ENCODE measurements at places on chromosomes 11 and 22.

DNA sequence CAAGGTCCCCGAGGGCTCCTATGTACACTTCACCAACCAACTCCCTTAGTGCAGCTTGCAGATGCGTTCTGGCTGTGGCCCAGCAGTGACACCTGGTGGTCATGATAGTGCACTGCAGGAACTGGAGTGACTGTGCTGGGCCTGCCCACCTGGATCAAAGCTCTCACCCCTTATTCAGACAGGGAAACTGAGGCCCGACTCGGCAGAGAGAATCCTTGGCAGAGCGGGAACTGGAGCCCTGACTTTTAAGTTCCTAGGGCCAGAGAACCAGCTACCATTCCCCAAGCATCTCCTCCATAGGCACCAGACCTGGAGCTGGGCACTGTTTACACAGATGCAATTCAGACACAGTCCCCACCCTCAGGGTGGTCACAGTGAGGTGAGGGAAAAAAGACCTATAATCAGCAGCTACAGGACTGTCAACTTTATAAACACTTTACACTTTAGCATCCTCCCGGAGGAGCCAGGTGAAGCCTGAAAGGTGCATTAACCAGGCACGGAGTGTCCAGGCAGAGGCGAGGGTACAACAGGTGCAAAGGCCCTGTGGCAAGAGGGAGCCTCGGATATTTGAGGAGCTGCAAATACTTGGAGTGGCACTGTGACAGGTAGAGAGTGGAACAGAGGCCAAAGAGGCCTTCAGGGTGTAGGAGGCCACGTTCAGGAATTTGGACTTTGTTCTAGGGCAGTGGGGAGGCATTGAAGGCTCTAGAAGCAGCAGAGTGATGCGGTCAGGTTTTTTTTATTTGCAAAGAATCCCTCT is 22.0 kb downstream of the RHBDD3 start:
- DNase-seq, result peak; percentile 67

GRCh38 chr11:44359162-44359561 is 49.2 kb upstream of the ALX4 start:
- no peak for DNase-seq

GRCh38 chr22:50737728-50738648 is at the start of gene ACR:
TSS of gene ACR (plus strand) at chr22:50738204. CDS start at chr22:50738236, 32 bp downstream.
- DNase-seq, result no peak

DNA sequence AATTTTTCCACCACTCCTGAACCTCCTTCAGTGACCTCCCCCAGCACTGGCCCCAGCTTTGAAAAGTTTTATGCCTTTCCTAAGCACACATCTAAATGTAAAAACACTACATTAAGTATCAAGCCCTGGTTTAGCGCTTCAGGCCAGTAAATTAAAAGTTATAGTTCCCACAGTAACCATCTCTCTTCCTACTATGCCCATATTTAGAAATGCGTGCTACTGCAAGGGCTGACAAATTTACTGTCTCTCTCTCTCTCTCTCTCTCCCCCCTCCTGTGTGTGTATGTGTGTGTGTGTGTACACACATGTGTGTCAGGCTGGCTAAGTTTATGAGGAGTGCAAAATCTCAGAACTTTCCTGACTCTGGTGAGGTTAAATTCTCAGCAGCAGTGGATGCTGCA is 231.4 kb downstream of the LARGE1 start:
- no peak for DNase-seq

GRCh38 chr11:17986007-17986710 is 26.7 kb downstream of the SERGEF start:
- DNase-seq, result peak; percentile 75

DNA sequence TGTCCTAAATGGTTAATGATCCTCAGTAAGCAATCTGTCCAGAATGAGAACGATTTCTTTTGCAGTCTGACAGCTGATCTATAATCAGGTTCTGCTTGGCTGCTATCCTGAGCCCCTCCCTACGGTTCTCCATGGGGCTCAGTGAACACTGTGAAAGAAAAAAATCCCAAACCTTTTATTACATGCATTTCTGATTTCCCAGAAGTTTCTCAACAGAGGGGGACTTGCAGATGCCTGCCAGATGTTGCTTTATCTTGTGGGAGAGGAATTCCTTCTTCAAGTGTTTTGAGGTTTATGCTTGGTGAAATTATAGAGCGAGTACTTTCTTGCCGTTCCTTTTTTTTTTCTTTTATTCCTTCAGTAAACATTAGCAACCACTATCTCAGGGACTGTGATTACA is 531.9 kb upstream of the ISX start:
- DNase-seq, result no peak

- DNase-seq, result no peak
These were observed 106.9 kb downstream of the CSNK2A3 start for GRCh38 chr11:11246166-11246565.

DNA sequence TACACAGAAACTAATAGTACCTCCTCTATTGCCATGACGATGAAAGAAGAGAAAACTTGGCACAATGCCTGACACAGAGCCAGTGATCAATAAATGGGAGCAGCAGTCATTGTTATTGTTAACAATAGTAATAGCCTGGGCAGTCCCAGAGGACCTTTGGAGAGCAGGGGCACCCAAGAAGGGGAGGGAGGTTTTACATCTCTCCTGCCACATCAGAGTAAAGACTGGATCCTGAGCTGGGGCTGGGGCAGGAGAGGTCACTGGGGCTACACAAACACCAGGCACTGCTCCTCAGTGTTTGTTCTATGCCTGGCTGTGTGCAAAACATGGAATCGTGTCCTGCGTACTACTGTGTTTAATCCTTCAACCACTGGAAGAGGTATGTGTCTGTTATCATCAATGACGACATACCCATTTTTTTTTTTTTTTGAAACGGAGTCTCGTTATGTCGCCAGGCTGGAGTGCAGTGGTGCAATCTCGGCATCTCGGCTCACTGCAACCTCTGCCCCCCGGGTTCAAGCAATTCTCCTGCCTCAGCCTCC is 25.0 kb upstream of the CREB3L1 start:
- no peak for DNase-seq

- no peak for DNase-seq
These were observed 48.7 kb upstream of the TH start for GRCh38 chr11:2220173-2220771.

- DNase-seq, result no peak
These were observed 19.8 kb upstream of the ABCC8 start for GRCh38 chr11:17496406-17496805.

- DNase-seq, result peak; percentile 98
These were observed 133.3 kb downstream of the ATXN10 start for GRCh38 chr22:45804986-45805325.

GRCh38 chr11:42412590-42412989 is 899.2 kb upstream of the API5 start:
- DNase-seq, result no peak

- no peak for DNase-seq
These were observed 118.0 kb downstream of the GRIK4 start for GRCh38 chr11:120629407-120630080.

GRCh38 chr11:18633256-18634139 is 644 bp downstream of the SPTY2D1 start:
- peak; percentile 34 for DNase-seq

DNA sequence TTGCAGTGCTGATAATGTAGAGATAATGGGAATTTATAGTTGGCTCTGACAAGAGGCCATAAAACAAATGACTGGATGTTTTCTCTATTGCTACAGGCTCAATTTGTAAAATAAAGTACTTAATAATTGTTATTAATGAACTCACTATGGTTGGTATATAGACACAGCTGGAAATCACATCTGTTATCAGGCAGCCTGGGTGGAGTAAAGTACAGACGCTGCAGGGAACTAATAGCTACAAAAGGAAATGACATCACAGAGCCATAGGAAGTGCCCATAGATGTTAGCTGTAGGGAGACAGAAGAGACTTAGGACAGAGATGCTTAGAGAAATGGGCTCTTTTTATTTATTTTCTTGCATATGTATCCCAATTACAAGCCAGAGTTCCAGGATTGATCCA is 81.0 kb upstream of the SNX19 start:
- DNase-seq, result no peak

GRCh38 chr11:9700105-9700801 is 36.4 kb downstream of the SWAP70 start:
- DNase-seq, result no peak

GRCh38 chr22:29744902-29745301 is 21.9 kb downstream of the ZMAT5 start:
- DNase-seq, result no peak

DNA sequence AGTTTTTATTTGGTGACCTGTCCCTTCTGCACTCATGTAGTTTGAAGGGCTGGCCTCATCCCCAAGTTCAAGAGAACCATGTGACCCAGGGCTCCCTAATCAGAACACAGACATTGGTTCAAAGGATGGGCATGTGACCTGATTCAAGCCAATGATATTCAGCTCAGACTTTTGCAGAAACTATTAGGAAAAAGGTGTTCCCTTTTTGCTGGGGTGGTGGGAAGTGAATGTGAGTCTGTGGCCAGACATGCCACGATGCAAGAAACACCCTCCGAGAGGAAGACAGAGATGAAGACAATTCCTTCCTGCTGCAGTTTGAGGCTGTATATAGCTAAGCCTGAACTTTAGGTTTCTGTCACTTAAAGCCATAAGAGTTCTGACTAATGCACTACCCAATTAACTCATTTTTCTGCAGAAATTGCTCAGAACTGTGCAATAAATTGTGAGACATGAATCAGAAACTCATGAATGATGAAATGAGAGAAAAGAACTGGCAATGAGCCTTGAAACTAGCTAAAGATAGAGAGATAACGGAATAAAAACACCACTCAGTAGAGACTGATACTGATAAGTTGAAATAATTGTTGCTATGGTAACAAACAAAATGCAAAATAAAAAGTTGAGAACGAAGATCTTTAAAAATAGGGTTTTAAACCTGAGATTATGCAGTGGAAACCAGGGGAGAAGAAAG is 9.2 kb upstream of the MAPK1 start:
- DNase-seq, result peak; percentile 48

DNA sequence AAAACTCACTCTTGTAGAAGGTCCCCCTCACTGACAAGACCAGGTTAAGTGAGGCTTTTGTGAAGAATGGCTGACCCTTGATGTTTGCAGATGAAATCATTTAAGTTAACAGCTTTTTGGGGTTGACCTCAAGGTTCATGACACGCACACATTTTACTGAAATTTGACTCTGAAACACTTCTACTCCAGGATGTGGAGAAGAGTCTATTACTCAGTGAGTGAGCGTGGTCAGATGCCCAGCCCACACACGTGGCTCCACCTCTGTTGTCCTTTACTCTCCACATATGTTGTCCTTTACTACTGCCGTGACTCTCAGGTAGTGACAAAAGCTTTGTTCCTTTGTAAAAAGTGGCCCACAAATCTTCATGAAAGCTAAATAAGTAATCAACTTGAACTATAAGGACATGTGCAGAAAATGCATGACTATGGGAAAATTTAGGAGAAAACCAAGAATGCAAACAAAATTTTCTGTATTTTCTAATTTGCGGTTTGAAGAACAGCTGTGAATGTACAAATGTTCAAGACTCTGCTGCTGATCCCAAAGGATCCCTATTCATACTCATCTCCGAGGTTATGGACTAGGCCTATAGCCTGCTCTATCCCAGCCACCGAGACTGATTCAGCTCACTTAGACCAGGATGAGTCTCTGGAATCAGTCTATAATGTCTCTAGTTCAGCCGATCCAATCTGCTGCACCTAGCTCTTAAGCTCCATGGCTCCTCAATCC is 22.4 kb downstream of the XRRA1 start:
- DNase-seq, result peak; percentile 76

- DNase-seq, result no peak
These were observed 11.3 kb downstream of the P2RY2 start for GRCh38 chr11:73229321-73229895.

DNA sequence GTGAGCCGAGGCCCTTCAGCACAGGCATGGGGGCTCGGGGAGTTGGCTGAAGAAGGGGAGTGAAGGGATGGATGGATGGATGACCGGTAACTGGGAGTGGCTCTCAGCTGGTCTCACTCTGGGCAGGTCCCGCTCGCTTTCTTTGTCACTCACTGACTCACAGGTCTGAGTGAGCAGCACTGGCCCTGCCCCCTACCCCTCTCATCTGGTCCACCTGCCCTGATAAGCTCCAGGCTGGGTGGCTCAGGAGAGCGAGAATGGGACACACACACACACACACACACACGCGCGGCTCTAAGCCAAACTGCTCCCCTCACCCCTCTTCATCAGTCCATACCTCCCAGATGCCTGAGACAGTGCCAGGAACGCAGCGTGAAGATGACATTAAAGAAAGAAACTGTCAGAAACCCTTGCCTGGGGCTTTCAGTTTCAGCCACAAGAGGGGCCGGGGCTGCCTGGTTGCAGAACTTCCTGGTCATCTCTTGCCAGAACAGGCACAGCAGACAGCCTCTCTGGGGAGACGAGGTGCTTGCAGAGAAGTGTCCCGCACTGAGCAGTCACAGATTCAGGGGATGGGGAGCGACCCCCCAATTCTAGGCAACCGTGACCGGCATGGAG is 16.5 kb upstream of the SHISAL1 start:
- peak; percentile 35 for DNase-seq

GRCh38 chr11:44224867-44225501 is 85.0 kb downstream of the ALX4 start:
- no peak for DNase-seq

DNA sequence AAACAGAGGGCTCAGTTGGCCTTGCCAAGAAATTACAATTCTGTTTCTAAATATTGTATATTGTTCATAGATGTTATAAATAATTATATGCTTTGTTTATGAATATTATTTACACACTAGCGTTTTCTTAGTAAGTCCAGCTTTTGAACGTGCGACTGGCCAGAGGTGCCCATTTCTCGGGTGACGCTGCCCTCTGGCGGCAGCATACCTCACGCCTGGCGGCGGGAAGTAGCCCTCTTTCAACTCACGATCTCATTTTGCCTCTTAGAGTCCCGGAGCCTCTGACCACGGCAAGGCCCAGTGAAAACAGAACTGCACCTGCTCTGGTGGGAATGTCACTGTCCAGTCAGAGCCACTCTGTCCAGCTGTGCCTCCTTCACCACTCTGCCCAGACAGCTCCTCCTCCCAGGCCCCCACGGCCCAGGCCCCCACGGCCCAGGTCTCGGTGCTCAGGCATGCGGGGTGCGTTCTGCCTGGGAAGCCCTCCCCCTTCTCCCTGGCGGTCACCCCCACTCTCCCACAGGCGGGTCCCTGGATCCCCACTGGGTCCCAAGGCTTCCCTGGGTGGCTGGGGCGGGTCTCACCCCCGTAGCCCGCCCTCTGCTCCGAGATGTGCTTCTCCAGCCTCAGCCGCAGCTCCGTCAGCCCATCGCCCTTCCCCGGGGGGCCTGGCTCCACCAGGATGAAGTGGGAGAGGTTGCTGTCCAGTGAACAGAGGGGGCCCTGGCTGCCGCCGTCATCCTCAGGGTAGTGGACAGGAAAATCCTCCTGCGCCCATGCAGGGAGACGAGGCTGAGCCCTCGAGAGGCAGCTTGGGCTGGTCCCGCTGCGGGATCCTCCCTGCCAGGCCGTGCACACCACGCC is 19.3 kb downstream of the TSSC4 start:
- peak; percentile 79 for DNase-seq

- DNase-seq, result peak; percentile 19
These were observed 56.2 kb downstream of the DENND5A start for GRCh38 chr11:9208726-9209501.

DNA sequence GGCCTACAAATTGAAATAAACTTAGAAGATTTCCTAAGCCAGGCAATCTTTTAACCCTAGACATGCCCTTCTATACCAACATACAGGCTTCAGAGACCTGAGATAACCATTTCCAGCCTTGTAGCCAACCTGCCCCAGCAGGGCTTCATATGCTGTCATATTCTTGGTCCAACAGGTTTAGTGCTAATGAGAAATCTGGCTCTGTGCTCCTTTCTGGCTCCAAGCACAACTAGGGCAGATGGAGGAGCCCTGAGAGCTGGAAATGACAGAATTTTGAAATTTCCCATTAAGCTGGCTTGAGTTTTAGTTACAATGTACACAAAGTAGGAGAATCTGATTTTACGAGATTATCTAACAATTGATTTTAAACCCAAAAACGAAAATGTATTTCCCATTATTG is 323.0 kb upstream of the CCDC90B start:
- no peak for DNase-seq
